ENCODE measurements at places on chromosomes 13 and 19. TPM values are rescaled to one million over a fixed set of nuclear protein-coding genes. Genes with fewer than 3 reads are reported as not detected.

The SLC15A1 gene
- total RNA-seq = not detected

The FFAR3 gene
- 0.17 TPM for total RNA-seq

DNA sequence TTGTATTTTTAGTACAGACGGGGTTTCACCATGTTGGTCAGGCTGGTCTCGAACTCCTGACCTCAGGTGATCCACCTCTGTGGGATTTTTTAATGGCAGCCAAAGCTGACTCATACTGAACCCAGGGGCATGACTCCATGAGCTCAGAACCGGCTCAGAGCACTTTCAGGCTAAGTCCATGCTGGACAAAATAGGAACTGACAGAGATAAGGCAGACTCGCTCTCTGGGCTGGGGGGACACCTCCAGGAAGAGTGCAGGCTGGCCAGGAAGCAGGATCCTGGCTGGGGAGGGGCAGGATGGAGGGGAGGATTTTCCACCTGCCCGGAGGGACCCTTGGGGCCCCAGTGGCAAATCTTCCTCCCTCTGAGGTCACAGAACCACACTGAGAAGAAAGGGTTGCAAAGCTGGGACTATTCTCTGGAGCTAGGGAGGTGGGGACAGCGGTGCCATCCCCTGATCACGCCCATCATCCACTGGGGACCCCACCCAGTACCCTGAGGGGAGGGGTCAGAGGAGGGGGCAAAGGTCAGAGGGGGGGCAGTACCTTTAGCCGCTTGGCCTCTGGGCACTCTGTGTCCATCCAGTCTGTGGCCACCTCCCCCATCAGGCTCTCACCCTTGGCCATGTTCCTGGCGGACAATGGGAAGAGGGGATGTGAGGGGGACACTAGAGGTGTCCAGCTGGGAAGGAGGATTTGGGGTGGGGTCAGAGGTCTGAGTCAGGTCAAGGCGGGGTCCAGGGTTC is 31.1 kb downstream of the NOTCH3 start:
- no peak for DNase-seq

GRCh38 chr19:55467236-55468053 is 2.9 kb upstream of the C19orf85 start:
- DNase-seq = no peak

The TNNT1 gene
- not detected for total RNA-seq

GRCh38 chr13:99000137-99000536 is 22.3 kb upstream of the DOCK9 start:
- peak; percentile 70 for DNase-seq
